ENCODE measurements at places on chromosomes 2 and 18.

DNA sequence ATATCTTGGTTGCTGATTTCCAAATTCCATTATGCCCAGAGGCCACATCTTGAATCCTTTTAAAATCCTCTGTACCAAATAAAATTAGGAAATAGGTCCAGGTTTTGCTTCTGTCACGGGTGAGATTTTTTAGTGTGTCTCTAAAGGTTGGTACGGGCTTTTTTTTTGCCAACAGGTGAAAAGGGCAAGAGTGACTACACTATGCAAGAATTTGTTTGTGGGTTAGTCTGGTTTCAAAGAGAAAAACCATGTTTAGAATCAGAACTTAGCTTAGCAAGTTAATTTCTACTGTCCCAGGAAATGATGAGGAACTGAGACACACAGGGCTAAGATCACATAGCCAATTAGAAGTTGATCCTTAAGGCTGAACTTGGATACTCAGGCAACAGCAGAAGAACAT lies 41.7 kb downstream of the POLR1A start:
- DNase-seq = no peak

- DNase-seq = peak; percentile 14
Measured at GRCh38 chr18:77000527-77000926, 132.1 kb downstream of the MBP start.

DNA sequence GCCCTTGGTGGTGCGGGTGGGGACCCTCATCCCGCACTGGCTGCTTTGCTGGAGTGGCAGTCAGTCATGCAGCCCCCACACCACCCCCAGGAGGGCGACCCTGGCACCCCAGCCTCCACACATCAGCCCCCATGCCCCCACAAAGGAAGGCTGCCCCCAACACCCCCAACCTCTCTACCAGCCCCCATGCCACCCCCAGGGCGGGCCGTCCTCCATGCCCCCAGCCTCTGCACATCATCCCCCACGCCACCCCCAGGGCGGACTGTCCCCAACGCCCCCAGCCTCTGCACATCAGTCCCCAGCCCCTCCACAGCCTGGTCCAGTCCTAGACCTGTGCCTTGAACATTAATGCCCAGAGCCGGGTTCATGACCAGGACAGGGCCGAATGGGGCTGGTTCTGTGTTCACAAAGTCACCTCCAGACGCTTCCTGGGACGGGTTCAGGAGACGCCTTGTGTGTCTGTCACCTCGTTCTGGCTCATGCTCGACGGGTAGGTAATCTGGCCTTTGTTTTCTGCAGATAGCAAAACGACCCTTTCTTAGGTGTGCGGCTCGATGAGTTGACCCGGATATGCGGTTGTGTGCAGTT lies 18.4 kb downstream of the D2HGDH start:
- no peak for DNase-seq

- no peak for DNase-seq
Measured at GRCh38 chr2:106867196-106867953, 18.6 kb downstream of the ST6GAL2 start.

GRCh38 chr2:226799211-226799975 lies at the start of gene IRS1:
Gene IRS1, minus strand, starts transcription at chr2:226799820. Its CDS starts 1,082 bp downstream, at chr2:226798738.
- no peak for DNase-seq

- no peak for DNase-seq
Measured at GRCh38 chr2:236899950-236900640, 185.6 kb upstream of the COPS8 start.

GRCh38 chr18:14921031-14921430 lies 173.1 kb downstream of the ANKRD30B start:
- DNase-seq = no peak

Data from activated CD4-positive, CD25-positive, alpha-beta regulatory T cell treated with anti-CD3 and anti-CD28 coated beads, Interleukin-2, amount 50 U/mL, for 16 hours (primary cell).